ENCODE measurements at places on chromosomes 2 and 18.

- no peak for DNase-seq
Observed at GRCh38 chr2:8500124-8501054, 181.5 kb upstream of the ID2 start.

DNA sequence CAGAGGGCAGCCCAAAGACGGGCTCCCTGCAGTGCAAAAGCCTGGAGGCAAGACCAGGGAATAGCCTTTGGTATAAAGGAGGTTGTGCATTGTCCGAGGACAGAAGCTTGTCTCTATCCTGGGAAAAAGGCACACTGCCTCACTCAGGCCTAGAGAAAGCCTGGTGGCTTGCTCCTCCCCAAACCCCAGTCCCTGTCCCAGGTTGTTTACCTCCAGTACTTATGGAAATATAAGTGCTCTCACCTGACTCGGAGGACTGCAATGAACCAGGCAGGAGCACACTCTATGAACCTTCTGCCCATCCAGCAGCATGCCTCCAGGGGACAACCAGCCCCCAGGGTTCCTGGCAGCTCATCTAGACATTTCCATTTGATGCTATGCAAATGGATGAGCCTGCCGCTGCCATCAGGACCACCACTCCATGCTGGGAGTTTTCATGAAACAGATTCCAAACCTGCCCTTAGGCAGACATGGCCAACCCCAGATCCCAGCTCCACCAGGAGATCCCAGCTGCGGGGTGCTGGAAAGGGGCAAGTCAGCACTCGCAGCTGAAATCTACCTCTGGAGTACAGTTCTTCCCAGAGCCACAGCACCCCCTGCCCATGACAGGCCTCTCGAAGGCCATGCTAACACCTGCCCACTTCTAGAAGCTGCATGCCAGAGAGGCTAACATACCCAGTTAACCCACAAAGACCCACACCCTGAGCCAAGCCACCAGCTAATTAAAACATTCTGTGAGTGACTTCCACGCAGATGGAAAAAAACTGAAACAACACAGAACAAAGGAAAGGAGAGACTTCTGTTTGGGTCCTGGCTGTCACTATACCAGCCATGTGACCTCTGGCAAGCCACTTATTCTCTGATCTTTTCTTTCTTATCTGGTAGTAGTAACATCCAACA lies 101.7 kb downstream of the TTC32 start:
- no peak for DNase-seq

- no peak for DNase-seq
Observed at GRCh38 chr2:26975102-26975501, 4.7 kb downstream of the MAPRE3 start.

- no peak for DNase-seq
Observed at GRCh38 chr2:233085839-233086150, 25.7 kb downstream of the INPP5D start.
